ENCODE measurements at places on chromosomes 6 and 20.
A peak's percentile ranks its signal among the peaks of the same experiment; 100 is the strongest.

GRCh38 chr20:50513169-50514034 is 3.2 kb downstream of the PTPN1 start:
- DNase-seq = no peak

- DNase-seq = peak; percentile 16
These were observed 881 bp upstream of the AIG1 start for GRCh38 chr6:143059663-143060353.

- DNase-seq = peak; percentile 86
These were observed 132.2 kb downstream of the OGFRL1 start for GRCh38 chr6:71420693-71421328.

- DNase-seq = no peak
These were observed 54.9 kb upstream of the GPR31 start for GRCh38 chr6:167212713-167213005.

DNA sequence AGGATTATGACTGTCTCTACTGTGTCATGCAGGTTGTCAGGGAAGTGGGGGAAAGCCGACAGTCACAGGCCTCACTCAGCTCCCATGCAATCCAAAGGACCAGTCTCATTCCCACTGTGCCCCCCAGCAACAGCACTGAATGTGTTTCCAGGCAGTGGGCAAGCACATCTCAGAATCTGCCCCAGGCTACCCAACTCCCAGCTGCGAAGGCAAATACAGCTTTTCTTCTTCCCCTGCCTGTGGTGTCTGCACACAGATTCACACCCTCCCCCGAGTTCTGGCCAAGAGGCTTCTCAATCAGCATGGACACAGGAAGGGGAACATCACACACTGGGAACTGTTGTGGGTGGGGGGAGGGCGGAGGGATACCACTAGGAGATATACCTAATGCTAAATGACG is 75.3 kb downstream of the SNAP91 start:
- DNase-seq = no peak

DNA sequence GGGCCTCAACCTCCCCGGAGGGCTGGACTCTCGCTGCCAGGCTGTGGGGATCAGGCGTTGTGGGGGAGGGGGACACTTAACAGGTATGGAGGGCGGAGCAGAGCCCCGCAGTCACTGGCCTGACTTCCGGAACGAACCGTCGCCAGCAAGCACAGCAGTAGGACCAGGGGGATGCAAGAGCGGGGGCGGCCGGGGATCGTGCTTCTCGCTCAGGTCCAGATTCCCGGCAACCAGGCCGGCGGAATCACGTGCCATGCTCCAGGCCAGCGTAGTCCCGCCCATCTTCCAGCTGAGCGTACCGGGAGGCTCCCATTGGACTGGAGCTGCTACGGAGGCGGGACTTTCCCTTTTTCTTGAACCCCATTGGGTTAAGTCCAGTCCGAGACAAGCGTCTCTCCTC is 10.0 kb upstream of the POU5F1 start:
- no peak for DNase-seq

DNA sequence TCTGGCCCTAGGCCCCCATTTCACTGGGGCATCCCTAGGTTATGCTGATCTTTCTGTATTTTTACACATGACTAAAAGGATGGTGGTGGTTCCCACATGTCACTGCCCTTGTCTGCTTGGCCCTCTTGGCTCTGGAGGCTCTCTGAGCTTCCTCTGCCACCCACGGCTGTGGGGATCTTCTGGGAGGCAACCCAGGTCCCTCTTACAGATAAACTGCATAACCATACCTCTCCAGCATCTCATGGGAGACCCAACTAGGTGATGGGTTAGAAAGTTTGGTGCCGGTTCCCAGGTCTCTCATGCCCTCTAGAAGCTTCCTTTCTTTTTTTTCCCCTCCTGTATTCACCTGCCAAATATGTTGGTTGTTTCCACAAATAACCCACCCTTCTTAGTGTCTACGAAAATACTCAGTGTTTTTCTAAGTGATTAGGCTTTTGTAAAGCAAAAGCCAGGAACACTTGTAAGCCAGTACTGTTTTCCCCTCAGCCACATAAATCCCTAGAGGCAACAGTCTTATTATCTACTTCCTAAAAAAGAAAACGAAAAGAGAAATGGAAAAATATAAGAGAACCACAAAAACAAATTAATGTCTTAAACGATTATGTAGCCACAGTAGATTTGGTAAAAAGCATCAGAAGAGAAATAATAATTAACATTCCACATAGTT is 71.7 kb upstream of the SMLR1 start:
- DNase-seq = no peak

GRCh38 chr6:125784365-125784764 is 6.4 kb upstream of the NCOA7 start:
- no peak for DNase-seq

DNA sequence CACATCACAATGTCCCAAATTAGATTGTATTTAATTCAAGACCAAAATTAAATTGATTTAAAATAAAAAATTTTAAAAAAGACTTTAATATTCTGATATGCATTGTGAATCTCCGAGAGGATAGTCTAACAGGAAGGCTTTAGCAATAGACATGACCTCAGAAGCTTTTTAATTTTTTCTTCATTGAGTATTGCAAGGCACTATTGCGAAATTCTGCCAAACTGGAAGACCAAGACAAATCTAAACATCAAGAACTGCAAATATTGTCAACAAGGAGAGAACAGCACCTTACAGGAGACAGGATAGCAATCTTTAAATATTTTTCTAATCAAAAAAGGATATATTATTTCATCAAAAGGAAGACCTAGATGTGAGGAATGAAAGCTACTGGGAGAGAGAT is 56.9 kb downstream of the BMP5 start:
- DNase-seq = no peak

GRCh38 chr20:45017857-45018256 is 51.5 kb downstream of the STK4 start:
- no peak for DNase-seq

GRCh38 chr6:98380589-98380988 is 453.8 kb upstream of the POU3F2 start:
- no peak for DNase-seq

DNA sequence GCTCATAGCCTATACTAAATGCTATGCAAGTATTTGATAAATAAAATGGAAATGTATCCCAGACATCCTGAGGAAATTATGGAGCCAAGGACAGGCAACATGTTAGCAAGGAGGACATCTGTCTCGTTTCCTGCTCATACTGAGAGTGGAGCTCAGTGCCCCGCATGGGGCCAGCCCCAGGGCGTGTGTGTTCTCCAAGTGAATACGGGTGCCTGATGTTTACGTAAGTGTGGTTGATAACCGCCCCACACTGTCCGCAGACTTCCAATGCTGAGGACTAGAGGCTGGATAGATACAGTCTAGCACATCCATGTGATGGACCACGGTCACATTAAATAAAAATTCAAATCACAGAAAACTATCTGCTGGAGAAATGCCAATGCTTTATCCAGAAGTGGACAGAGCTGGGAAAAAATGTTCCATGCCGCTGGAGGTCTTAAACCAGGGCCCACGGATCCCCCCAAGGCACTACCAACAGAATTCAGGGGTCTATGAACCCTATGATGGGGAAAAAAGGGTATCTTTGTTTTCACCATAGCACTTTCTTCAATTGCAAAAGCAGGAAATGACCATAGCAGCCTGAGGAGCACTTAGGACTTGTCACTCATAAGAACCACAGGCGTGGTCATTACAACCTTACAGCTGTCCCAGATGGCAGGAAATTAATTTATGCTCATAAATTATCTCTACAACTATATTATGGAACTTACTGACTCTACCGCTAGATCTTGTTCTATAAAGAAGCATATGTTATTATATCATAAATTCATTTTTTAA is 24.9 kb downstream of the TGM2 start:
- DNase-seq = no peak

DNA sequence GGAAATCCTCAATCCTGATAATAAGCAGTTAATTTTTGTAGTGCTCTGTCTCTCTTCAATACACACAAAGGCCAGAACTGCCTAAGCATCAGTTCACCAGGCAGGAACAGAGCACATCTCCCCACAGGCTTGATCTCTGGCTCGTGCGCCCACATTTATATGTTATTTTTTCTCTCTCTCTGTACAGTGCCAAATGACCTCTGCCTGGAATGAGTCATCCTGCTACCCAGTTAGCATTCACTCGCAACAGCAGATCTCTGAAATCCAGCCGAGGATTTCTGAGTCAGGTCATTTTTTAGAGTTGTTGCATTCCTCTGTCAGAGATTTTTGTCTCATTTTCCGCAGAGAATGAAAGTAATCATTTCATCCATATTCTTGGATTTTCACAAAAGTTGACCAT is 107.1 kb downstream of the COL12A1 start:
- no peak for DNase-seq

DNA sequence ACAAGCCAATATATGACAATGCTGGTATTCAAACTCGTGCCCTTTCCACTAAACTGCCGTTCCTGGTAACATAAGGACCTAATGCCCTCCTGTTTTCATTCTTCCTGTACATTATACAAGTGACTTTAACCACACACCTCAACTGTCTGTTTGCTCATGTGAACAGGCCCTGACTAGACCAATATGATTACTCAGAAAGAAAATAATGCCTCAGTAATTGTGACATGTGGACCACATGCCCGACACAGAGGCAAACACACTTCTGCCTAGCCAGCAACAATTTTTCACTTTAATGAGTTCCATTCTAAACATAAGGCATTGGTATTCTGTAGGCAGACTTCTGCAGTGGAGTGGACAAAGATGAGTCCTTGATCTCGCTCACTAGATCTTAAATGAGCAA is 30.0 kb downstream of the SLC22A16 start:
- DNase-seq = no peak

- DNase-seq = no peak
These were observed 177.1 kb upstream of the MAP3K7 start for GRCh38 chr6:90764001-90764400.

GRCh38 chr6:14966906-14967711 is 278.8 kb upstream of the JARID2 start:
- no peak for DNase-seq

DNA sequence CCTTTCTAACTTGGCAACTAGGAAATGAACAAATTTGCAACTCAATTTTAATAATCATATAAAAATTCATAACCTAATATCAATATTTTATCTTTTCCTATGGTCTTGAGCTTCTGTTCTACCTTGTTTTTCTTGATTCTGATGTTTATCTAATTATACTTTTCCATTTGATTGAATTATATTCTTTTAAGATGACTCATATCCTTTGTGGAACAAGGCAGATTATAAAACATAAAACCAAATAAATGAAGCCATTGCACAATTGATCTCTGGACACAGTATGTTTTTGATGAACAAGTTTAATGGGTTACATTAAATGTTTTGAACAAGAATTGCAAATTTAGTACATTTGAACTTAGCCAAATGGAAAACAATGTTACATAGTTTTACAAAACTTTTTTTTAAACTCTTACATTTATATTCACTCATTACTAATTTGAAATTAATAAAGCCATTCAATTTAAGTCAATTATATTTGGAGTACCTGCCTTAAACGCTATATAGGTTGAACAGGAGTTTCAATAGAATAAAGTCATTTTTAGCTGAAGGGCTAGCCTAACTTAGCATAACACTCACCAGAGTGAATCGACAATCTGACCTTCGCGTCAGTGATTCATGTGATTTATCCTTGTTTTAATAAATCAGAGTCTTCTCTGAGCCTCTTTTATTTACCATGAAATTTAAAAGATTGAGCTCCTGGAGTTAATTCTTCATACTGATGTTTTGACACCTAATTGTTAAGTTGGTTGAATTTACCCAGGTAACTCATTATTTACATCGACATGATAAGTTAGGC is 3.8 kb downstream of the NCOA7 start:
- DNase-seq = no peak

- no peak for DNase-seq
These were observed 635 bp upstream of the C20orf203 start for GRCh38 chr20:32674362-32674789.

GRCh38 chr6:17388365-17388764 is 5.0 kb upstream of the CAP2 start:
- DNase-seq = no peak

GRCh38 chr20:23407781-23408464 is 13.4 kb downstream of the NAPB start:
- no peak for DNase-seq

DNA sequence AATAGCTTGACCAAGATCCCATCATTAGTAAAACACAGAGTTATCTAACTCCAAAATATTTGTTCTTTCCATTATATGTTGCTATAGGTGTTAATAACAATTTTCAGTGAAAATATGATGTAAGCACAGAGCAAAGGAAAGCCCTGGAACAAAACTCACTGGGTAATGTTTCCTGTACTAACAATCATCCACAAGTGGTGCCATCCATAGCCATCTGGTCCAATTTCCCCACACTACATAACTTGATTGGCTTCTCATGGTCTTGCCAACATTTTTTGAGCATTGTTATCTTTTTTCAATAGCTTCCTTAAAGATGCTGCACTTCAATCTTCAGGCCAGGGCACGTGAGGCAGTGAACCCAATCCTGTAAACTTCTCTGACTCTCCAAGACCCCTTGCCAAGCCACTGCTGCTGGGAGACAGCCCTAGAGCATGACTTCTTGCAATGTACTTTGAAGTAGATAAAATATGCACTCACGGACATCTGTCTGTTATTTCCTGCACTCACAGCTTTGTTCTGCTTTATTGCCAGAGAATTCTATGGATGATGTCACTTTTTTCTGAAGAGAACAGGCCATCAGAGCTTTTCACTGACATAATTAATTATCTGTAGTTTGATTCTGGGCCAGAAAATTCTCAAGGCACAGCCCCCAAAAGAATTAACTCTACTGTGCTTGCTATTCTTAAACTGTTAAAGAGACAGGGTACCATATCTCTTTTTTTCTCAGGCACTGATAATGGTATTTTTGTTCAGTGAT is 97.5 kb upstream of the TMEM30A start:
- no peak for DNase-seq

DNA sequence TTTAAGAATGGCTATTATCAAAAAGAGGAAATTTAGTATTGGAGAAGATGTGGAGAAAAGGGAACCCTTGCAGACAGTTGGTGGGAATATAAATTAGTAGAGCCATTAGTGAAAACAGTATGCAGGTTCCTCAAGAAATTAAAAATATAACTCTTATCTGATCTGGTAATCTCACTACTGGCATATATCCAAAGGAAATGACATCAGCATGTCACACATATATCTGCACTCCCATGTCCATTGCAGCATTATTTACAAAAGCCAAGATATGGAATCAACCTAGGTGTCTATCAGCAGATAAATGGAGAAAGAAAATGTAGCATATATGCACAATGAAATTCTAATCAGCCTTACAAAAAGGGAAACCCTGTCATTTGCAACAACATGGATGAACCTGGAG is 2.6 kb downstream of the SIRPG start:
- no peak for DNase-seq

GRCh38 chr6:37225350-37226169 is 32.0 kb upstream of the TBC1D22B start:
- no peak for DNase-seq

- DNase-seq = no peak
These were observed 54.6 kb downstream of the HMGCLL1 start for GRCh38 chr6:55524441-55524840.

GRCh38 chr6:6858533-6858982 is 249.2 kb upstream of the RREB1 start:
- no peak for DNase-seq

DNA sequence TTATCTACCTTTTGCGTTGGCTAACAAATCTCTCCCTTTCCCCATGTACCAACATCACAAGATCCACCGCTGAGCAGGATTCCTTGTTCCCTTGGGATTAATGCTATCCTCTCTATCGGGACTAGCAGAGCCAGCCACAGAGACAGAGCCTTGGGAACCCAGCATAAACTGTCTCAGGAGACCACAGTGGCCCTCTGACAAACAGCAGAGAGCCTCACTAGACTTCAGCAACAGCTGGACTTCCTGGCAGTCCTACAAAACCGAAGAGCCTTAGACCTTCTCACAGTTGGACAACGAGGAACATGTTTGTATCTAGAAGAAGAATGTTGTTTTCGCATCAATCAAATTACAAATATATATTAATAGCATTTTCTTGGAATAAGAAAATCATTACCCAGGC is 39.6 kb upstream of the POU5F1 start:
- DNase-seq = no peak
